RPMI8226 (cell line): ENCODE measurements at places on chromosomes 6 and 20.

DNA sequence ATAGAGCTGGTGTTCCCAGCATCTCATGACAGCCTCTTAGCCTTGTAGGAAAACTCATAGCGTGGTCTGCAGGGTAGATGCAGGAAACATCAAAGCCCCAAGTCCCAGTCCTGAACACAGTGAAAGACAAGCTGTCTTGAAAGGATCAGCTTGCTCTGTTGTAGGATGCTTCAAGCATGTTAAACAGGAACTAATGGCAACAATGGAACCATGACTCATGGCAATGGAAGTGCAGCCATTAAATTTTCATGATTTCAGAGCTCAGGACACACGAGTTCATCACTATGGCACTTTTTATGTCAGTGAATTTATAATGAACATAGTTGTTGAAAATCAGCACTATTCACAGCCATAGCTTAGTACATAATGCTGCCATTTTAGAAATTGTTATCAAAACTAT lies 367.7 kb downstream of the KIF16B start:
- DNase-seq: no peak

GRCh38 chr20:59571151-59571550 lies 33.2 kb upstream of the PHACTR3 start:
- DNase-seq: no peak

DNA sequence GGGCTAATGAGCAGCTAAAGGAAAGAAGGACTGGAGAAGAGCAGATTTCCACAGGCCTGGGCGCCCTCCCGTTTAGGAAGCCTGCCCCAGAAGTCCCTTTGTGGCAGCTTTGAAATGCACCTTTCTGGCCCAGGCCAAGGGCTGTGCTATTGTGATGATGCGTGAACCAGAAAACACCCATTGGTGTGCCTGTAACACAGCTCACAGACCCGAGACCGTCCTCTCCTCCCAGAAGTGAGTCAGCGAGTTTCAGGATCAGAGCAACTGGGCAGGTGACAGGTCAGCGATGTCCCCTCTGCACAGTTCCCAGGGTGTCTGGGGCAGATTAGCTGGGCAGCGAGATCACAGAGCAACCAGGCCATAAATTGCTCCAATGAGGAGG lies 71.9 kb upstream of the SULF2 start:
- DNase-seq: peak; percentile 70

DNA sequence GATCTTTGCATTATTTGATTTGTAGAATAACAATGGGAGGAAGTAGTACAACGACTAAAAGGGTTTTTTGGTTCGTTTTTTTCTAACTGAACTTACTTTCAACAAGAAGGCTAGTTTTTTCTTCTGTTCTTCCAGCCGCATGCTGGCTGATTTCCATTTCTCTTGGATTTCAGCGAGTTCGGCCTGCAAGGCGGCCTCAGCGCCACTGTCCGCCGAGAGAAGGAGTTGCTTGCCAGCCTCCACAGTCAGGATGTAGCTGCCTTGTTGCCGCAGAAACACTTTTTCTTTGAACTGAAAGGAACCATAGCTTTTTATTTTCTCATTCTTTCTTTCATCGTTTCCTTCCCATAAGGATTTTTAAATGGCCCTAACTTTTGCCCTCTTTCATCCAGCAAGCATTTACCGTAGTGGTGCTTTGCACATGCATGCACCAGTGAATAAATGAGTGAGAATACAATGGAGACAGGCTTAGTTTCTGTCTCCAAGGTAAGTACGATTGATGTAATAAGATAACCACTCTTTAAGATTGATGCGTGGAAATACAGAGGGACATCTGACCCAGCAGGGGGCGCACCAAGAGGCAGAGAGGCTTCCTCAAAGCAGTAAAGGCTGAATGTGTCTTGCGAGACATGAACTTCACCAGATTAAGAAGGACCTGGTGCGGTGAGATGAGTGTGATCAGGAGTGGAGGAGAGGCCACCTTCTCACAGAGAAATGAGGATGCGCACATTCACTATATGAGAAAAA lies 398.8 kb downstream of the ESR1 start:
- no peak for DNase-seq

- DNase-seq: no peak
These were observed 14.5 kb downstream of the LAMA5 start for GRCh38 chr20:62352402-62353288.

DNA sequence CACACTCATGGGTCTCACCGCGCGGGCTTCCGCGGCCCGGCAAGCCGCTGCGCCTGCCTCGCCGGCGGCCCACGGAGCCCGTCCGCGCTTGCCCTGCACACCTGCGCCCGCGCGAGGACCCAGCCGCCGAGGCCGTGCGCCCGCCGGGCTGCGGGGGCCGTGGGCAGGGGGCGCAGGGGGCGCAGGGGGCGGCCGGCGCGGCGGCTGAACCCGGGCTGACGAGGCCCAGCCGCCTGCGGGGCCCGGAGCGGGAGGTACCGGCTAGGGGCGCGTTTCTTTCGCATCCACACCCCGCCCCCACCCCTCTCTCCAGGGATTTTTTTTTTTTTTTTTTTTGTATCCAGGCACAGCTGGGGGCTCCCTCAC lies 43.8 kb upstream of the OSTM1 start:
- no peak for DNase-seq

DNA sequence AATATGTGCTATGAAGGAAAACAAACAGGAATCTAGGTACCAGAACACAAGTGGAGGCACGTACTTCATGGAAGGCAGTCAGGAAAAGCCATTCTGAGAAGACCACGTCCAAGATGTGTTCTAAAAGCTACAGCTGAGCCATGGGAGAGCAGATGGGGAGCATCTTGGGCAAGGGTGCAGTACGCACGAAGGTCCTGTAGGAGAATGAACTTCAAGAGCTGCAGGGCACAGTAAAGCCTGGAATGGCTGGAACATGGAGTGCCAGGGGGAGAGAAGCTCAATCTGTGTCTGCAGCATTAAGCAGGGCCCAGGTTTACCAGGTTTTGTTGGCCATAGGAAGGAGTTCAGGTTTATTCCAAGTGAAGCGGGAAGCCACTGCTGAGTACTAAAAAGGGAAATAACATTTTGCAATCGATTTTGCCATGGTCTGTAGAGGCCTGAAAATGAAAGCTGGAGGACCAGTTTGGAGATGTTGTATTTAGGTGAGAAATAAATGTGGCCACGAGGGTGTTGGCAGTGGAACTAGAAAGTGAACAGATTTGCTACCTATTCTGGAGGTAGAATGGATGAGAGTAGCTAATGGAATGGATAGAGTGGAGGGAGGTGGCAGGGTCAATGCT lies 29.9 kb downstream of the ADTRP start:
- no peak for DNase-seq

GRCh38 chr6:14386668-14387067 lies 269.1 kb downstream of the CD83 start:
- DNase-seq: no peak
